ENCODE measurements at places on chromosomes 6 and 20.

GRCh38 chr6:30721198-30722024 lies 1.3 kb downstream of the TUBB start:
- DNase-seq = peak; percentile 85

GRCh38 chr6:145026267-145026679 lies 709.0 kb downstream of the EPM2A start:
- DNase-seq = no peak

DNA sequence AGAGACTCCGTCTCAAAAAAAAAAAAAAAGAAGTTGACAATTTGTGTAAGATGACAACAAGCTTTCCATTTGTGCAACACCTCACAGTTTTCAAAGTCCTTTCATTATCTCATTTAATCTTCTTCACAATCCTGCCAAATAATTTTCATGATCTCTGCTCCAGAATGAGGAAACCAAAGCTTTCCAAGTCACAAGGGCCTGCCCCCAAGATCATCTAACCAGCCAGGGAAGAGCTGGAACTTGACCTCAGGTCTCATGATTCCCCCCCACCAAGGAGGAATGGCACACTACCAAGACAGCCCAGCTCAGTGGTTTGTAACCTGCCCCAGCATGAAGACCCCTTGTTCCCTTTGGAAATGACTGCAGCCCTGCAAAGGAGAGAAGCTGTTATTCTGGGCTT lies 74.0 kb upstream of the PIM1 start:
- no peak for DNase-seq

DNA sequence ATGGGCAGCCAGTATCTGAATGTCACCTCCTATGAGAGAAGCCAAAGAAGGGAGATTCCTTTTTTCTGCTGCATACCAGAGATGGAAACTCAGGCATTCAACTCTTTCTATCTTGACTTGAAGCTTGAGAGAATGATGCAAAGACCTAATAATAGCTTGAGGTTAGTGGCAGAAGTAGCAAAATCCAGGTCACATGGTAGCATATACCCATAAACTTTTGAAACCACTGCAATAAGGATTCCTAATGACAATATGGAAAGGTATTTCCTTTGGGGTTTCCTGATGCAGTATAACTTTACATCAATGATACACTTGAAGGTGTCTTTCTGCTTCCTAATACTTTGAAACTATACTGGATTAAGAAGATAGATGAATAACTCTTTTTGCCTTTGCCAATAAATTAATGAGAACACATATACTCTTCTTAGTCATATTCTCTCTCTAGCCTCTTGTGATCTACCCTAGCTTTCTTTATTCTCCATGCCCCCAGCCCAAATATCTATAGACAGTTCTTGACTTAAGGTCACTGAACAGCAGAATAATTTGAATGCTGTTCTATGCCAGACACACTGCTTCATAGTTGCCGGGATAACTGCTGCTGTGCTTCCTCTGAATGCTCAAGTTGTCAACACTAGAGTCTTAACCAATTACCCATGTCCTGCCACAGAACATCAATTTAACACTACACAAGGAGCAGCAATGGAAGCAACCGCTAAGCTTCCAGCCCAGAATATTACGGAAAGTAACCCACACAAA lies 155.5 kb upstream of the SIM1 start:
- no peak for DNase-seq

GRCh38 chr6:157967486-157967885 lies 14.2 kb upstream of the SYNJ2 start:
- DNase-seq = no peak

DNA sequence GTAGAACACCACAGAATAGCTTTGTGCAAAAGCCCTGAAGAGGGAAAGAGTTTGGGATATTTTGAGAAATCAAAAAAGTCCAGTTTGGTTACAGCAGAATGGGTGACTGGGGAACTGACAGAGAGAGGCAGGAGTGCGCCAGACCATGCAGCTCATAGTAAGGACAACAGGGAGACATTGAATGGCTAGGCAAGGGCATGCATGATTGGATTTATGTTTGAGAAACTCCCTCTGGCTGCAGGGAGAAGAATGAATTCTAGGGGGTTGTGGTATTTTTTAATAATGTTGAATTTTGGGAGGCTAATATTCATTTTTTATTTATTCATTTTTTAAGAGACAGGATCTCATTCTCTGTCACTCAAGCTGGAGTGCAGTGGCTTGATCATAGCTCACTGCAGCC lies 49.9 kb downstream of the TGM2 start:
- DNase-seq = no peak

DNA sequence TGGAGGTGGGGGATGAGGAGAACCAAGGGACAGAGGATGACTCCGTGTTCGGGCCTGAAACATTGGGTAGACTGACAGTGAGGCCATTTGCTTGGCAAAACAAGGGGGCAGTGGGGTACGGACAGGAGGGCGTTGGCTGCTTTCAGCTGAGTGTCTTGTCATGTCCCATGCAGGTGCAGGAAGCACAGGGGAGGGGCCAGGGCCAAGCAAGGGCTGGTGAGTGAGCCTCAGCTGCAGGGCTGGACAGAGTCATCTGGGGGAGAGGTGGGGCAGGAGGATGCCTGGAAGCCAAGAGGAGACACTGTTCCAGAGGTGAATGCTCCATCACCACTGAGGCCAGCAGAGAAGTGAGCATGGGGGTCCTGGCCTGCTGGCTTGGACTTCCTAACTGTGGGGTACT lies 78.4 kb downstream of the ERMARD start:
- no peak for DNase-seq
